ENCODE measurements at places on chromosomes 4 and X.

- no peak for DNase-seq
These were observed 53.1 kb downstream of the ABLIM2 start for GRCh38 chr4:8105306-8106100.

DNA sequence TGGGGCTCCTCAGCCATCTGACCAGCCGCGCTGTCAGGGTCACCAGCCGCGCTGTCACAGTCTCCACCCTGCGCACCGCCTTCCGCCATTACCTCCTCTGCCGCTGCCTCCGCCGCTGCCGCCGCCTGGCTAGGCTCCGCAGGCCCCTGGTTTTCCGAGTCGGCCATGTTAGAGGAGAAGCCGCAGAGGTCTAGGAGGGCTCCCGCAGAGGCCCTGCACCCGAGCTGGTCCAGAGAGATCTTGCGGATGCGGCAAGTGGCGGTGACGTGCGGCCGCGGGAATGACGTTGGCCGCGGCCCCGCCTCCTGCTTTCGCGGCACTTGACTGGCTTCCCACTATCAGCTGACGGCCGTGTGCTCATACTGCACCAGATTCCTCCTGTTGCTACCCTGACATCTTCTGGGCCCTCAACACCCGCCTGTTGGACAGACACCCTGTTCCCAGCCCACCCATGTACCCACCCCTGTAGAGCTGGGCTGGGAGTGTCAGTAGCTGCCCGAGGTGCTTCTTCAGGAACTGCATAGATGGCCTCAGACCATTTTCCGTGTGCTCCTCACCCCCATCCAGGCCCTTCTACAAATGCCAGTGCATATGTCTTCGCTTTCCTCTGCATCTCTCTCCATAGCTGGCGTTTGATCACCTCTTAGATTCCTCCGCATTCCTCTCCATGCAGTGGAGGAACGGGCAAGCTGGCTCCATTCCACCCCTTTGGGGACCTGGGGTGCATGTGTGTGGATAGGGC, at the start of gene NAP1L5:
TSS of gene NAP1L5 (minus strand) at position 242 of the 742 bp plus-strand sequence. CDS start at position 167, 75 bp downstream.
- peak; percentile 81 for DNase-seq

DNA sequence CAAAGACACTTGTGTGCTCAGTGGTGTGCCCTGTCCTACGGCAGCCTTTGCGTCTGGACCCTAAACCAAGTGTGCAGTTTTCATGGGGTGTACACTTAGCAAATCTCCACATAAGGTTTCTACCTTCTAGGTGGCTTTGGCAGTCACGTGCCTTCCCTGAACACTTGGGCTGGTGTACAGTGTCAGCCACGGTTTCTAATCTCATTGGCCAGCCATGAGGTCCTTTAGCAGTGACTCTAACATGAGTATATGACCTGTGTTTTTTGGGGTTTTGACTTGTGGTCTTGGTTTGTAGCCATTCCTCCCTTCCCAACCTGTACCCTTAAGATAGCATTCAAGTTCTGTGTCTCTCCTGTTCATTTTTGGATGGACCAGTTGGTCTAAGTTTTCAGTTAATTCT, 76.3 kb downstream of the PTTG2 start:
- DNase-seq, result no peak

DNA sequence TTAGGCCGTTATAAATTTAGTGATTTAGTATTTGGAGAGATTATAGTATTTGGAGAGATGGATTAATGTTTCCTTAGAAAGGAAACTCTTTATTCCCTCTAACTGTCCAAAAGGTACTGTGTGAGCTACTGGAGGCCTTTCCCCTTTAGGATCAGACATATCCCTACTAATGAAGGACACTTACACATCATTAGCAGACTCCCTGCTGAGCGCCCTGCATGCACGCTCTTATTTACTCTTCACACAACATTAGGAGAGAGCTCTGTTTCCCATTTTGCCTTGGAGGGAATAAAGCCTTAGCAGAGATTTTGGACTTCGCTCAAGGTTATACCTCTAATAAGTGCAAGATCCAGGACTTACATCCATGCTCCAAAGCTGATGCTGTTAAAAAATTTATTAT, 17.8 kb upstream of the STOX2 start:
- no peak for DNase-seq

DNA sequence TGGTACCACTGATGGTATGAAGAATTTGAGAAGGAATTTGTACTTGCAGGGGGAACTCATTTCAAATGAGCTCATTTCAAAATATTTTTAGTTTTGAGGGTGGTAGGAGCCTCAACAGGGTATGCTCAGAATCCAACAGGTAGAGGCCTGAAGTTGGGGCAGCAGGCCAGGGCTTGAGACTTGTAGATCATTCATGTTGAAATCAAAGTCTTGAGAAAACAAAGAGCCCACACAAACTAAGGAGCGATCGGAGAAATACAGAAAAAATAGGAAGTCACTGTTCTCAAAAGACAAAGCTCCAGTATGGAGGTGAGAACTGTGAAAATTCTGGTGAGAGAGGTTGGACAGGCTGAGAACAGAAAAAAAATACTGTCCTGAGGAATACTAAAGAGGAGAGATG, 979 bp upstream of the SLC9A6 start:
- no peak for DNase-seq

Data from GM03348 (cell line).